Spleen (tissue), 13 donors: ENCODE measurements at places on chromosomes 16 and 17. TPM values are rescaled to one million over a fixed set of nuclear protein-coding genes. Genes with fewer than 3 reads are reported as not detected.

- no peak for DNase-seq
Observed at GRCh38 chr16:66984892-66985311, 3.5 kb upstream of the CES4A start.

The HIC1 gene
- polyA plus RNA-seq, result 1.3 TPM

GRCh38 chr16:30950516-30951065, 1.7 kb downstream of the ORAI3 start:
- DNase-seq, result no peak

The DLG4 gene
- polyA plus RNA-seq, result 21.5 TPM
